ENCODE measurements at places on chromosomes 4 and X.

- no peak overlapping the region for H3K27ac ChIP-seq
- H3K36me3 ChIP-seq = no peaks in the 10 kb centered on the region
- H3K4me1 ChIP-seq = no peaks in the 10 kb centered on the region
- DNase-seq = no peak
- no peak overlapping the region for H3K4me3 ChIP-seq
Observed at GRCh38 chr4:70564033-70564432, 28.0 kb upstream of the AMBN start.

- H3K36me3 ChIP-seq = no peaks in the 10 kb centered on the region
- H3K27me3 ChIP-seq = no peaks in the 10 kb centered on the region
- H3K4me1 ChIP-seq = no peaks in the 10 kb centered on the region
Observed at GRCh38 chr4:7426525-7427171, 8.1 kb downstream of the PSAPL1 start.

- H3K4me1 ChIP-seq = no peaks in the 10 kb centered on the region
- no peak overlapping the region for H3K27ac ChIP-seq
- H3K27me3 ChIP-seq = peaks cover 47% of the 10 kb centered on the region
- H3K36me3 ChIP-seq = no peaks in the 10 kb centered on the region
- no peak for DNase-seq
Observed at GRCh38 chrX:106728337-106728736, 1.8 kb downstream of the RNF128 start.

- no peaks in the 10 kb centered on the region for H3K36me3 ChIP-seq
- no peaks in the 10 kb centered on the region for H3K27me3 ChIP-seq
- H3K27ac ChIP-seq = no peak overlapping the region
Observed at GRCh38 chr4:106796876-106797275, 239.2 kb downstream of the DKK2 start.

- no peaks in the 10 kb centered on the region for H3K27me3 ChIP-seq
- H3K36me3 ChIP-seq = peaks cover 59% of the 10 kb centered on the region
- H3K27ac ChIP-seq = no peak overlapping the region
- H3K4me3 ChIP-seq = no peak overlapping the region
- H3K4me1 ChIP-seq = peaks cover 17% of the 10 kb centered on the region
- no peak for DNase-seq
Observed at GRCh38 chrX:48460606-48461005, 9.5 kb downstream of the SLC38A5 start.

GRCh38 chr4:140777386-140777785, 21.2 kb upstream of the TBC1D9 start:
- H3K27me3 ChIP-seq = peaks cover 2% of the 10 kb centered on the region
- no peak overlapping the region for H3K27ac ChIP-seq
- no peaks in the 10 kb centered on the region for H3K36me3 ChIP-seq
- no peak for DNase-seq
- H3K4me1 ChIP-seq = no peaks in the 10 kb centered on the region

DNA sequence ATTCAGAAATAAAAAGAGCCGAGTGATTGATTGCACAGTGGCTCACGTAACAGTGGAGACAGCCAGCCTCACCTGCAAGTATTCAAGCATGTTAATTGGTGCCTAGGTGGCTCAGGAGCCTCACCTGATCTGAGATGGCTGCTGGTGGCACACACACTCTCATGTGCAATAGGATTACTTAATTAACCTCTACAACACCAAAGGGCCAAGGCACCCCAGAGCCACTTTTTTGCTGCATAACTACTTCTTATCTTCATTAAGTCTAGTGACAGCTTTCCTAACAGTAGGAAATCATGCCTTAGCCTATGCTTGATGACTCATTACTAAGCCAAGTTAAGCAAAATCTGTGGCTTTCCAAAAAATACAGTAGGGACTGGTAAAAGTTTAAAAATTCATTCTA, 117.3 kb upstream of the NOCT start:
- H3K36me3 ChIP-seq = no peaks in the 10 kb centered on the region
- no peak overlapping the region for H3K4me3 ChIP-seq
